NCI-H146 (cell line): ENCODE measurements at places on chromosomes 12 and 14.

GRCh38 chr14:69685716-69686115, 74.3 kb downstream of the SUSD6 start:
- DNase-seq: peak; percentile 27

DNA sequence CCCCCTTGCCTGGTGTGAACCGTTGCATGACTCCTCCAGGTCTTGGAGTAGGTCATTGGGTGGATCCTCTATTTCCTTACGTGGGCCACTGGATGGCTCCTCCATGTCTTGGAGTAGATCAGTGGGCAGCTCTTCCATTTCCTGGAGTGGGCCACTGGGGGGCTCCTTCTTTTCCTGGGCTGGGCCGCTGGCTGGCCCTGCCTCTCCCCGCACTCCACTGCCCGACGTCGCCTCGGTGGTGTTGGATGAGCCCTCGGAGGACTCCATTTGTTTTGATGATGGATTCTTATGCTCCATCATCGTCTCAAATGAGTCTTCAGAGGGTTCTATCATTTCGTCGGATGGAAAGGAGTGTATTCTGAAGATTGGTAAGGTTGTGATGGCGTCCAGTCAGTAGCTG, 19.1 kb downstream of the RTL1 start:
- DNase-seq: no peak

DNA sequence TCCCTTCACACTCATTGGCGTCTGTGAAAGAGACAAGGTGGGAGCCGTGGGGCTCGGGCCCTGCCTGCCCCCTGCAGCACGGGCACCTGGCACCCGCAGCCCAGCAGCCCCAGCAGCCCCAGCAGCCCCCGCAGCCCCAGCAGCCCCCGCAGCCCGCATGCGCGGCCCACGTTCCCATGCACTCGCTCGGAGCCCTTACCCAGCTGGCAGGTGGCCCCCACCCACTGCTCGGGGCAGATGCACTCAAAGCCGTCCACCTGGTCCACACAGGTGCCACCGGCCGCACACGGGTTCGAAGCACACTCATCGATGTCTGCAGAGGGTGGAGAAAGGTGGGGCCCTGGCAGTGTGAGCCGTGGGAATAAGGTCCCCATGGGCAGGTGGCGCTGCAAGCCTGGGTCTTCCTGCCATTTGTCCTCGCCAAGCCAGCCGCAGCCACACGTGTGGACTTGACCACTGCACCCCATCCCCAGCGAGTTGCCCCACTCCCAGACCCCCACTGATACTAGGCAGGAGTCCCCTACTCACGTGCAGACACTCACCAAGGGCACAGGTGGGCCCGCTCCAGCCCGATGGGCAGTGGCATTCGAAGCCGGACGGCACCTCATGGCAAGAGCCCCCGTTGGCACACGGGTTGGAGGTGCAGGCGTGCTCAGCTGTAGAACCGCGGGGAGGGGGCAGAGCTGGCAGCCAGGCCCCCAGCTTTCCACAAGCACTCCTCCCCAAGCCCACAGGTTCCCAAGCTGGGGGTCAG, 17.3 kb downstream of the JAG2 start:
- DNase-seq: no peak

DNA sequence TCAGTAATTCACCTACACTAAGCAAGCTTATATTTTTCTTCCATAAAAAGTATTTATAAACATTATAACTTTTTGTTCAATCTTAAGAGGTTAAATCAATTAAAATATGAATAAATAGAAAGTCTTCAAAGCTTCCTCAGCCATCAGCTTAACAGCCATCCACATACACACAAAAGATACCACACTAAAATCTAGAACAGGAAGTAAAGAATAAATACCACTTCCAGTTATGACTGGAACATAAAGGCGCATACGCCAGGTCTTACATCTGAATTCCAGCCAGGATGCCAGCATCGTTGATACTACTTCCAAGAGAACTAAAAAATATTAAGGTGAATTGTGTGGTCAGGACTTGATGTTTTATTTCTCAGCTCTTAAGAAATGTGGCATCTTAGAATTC, 17.0 kb downstream of the SIX1 start:
- no peak for DNase-seq

DNA sequence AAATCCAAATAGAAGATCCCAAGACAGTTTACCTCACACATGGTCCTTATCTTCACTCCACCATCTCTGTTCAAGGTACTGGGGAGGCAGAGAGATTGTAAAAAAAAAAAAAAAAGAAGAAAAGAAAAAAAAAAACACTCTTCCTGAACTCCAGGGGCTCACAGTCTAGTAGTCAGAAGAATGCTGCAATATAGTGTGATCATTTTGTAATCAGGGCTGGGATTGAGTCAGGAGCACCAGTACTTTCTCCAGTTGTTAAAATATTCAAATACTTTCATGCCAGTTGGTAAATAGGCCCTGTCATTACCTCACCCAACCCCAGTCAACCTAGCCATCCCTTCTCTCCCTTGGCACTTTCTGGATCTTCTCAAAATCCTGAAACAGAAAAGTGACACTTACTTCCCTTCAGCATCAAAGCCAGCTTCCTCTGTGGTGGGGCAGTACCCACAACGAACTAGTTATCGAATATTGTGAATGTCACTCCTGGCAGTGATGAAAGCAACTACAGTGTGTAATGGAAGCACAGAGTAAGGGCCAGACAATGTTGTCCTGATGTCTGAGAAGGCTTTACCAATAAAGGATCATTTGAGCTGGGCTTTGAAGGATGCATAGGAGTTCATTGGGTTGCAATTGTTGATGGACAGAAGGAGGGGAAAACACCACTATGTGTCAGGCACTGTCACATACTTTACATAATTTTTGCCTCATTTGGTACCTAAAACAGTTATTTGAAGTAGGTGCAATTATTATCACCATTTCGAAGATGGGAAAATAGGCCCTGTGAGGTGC, 44.3 kb upstream of the HSPB8 start:
- no peak for DNase-seq

DNA sequence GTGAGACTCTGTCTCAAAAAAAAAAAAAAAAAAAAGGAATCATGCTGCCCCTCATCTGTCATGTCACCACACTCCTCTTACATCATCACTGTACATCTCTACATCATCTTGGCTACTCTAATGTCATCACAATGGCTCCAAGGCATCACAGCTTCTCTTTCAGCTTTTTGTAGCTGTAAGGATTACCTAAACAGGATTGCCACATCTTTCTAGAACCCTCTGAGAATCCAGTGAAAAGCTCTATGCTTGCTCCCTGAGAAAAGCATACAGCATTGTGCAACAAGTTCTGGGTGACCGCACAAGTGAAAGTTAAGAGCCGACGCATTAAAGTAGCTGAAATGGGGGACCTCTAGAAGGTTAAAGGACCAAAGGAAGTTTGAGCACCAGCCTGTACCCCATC, 272.5 kb downstream of the C12orf50 start:
- no peak for DNase-seq

GRCh38 chr14:22184157-22184829, 404.7 kb downstream of the DAD1 start:
- DNase-seq: no peak
